Heart right ventricle (tissue), 16 donors: ENCODE measurements at places on chromosomes 3 and 15. TPM values are rescaled to one million over a fixed set of nuclear protein-coding genes. Genes with fewer than 3 reads are reported as not detected.

- DNase-seq, result peak; percentile 49
Measured at GRCh38 chr3:52845157-52845556, 10.3 kb upstream of the MUSTN1 start.

DNA sequence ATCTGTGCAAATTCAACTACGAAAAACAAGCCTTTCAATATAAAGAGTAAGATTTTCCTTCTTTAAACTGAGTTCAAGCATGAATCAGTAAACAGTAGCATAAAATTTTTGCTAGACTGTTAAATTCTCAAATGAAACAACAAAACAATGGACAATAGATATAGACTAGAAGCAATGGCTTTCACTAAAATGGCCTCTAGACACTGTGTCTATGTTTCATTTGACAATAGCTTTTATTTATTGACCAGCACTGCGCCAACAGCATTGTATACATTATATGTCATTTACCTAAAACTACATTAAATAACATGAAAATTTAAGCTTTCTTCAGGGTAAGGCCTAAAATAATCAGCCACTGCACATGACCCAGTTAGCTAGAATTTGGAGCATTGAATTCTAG lies 148.5 kb downstream of the DUT start:
- DNase-seq, result no peak

DNA sequence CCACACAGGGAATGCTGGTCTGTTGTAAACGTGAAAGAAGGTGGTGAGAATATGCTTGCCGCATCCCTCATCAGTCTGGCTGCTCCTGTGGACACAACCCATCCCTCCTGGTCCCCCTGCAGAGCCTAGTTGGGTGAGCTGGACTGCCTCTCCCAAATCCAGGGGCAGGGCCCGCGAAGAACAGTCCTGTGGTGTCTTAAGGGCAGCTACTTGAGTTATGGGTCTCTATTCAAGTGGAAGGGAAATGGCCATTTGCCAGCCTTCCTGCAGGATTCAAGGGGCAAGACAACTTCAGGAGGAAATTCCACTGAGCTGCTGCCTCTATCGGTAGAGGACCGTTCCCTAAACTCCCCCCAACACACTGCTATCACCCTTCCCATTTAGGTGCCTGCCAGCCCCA lies 98.9 kb downstream of the IQSEC1 start:
- no peak for DNase-seq

GRCh38 chr3:49992326-49992725 lies 52.4 kb downstream of the RBM6 start:
- DNase-seq, result no peak

- DNase-seq, result no peak
Measured at GRCh38 chr3:159443266-159443665, 545.4 kb upstream of the IL12A start.

GRCh38 chr15:41879321-41879845 lies 14.5 kb downstream of the SPTBN5 start:
- DNase-seq, result no peak

- peak; percentile 71 for DNase-seq
Measured at GRCh38 chr3:129211772-129212171, 28.1 kb upstream of the CNBP start.

DNA sequence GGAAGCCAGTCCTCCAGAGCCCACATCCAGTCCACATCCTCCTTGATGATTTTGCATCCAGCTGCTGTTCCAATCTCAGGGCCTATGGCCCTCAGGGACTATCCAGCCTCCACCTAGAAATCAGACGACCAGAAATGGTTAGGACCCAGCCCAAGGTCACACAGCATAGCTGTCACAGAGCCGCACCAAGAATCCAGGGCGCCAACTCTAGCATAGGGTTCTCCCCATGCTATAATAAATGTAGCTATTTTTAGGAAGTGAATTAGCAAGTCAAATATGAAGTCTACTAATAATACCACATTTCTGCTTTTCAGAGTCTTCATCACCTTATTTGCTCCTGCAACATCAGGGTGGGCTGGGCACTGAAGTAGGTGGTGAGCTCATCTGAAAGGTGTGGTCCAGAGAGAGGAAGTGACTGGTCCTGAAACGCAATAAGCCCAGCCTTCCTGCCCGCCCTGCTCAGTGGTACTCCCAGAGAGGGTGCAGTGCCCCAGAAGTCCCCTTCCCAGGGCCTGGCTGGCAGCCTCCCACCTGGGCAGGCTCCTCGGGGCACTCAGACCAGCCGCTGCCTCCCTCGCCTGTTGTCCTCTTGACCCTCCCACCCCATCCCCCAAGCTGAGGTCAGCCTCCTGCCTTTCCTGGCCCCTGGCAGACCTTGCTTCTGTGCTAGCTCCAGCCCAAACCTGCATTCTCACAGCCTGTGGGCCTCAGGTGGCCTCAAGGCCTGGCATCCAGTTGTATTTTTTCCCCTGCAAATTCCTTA lies 17.6 kb upstream of the CYP11A1 start:
- no peak for DNase-seq

DNA sequence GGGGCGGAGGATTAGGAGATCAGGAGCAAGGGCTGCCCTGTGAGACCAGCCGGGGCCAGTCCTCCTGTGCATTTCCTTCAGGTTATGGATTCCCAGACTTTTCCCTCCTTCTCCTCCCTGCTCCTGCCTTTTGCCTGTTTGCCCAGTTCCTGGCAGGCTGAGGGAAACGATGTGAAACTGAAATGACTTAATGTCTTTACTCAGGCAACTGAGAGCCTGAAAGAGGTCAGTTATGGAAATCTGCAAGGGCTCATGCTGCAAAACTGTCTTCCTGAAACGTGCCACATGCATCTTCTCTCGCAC lies 57.2 kb downstream of the MESD start:
- DNase-seq, result no peak

GRCh38 chr3:41900265-41900664 lies 61.6 kb downstream of the ULK4 start:
- no peak for DNase-seq

DNA sequence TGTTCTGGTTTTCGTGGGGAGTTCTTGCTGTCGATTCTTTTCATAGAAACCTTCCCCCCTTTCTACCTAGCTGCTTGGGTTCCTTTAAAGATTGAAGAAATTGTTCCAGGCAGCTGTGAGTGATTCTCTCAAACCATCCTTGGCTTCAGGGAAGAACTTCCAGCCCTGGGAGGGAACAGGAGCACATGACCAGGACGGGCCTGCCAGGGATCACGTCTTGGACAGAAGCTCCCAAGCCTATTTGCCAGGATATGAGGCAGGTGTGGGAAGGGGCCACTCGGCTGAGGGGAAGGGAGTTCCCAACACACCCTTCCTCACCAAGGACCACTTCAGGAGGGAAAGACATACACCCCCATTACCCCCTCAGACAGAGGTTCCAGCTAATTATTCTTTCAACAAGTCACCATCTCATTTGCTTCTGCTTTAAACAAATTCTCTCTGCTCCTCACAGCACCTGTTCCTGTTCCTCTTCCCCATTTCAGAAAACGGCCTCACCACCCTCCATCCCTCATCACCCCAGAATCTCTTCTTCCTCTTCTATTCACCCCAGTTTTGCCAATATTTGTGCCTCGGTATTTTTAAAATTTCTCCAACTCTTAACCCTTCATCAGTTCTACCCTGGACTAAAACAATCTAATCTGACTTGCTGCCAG lies 62.5 kb downstream of the WHAMM start:
- DNase-seq, result no peak

DNA sequence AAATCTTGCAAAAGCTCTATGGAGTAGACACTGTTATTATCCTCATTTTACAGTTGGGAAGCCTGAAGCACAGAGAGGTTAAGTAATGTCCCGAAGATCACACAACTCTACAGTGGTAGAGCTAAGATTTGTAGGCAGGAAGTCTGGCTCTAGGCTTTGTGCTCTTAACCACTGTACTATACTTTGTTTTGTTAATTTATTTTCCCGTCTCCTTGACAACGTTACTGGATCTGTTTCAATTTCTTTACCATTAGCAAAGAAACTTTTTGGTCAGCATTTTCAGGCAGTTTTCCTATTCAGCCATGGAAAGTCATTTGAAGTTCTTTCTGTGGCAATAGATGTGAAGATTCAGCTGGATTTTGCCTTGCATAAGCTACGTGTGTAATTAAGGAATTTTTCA lies 51.7 kb downstream of the OTOL1 start:
- DNase-seq, result no peak

DNA sequence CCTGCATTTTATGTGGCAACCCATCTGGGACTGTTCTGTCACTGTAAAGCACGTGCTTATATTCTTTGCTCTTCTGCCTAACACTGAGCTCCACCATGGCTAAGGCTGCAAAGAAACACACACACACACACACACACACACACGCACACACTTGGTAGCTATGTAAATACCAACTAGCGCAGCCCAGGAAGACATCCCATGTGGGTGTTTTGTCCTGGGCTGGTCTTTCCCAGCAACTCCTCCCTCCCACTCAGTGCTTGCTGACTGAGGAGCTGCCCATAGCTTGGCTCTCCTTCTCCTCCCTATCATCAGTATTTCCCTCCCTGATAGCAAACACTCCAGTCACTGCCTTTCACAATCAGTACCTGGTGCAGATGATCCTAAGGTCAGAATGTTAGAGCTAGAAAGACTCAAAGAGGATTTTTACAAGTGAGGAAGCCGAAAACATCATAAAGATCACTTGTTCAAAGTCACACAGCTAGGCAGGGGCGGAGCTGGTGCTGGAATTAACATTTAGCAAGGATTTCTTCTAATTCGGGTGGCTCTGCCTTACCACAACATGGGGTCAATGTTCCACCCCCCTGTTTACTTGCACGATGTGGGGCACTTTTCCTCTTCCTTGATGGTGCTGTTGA lies 377.1 kb upstream of the TBL1XR1 start:
- DNase-seq, result no peak

DNA sequence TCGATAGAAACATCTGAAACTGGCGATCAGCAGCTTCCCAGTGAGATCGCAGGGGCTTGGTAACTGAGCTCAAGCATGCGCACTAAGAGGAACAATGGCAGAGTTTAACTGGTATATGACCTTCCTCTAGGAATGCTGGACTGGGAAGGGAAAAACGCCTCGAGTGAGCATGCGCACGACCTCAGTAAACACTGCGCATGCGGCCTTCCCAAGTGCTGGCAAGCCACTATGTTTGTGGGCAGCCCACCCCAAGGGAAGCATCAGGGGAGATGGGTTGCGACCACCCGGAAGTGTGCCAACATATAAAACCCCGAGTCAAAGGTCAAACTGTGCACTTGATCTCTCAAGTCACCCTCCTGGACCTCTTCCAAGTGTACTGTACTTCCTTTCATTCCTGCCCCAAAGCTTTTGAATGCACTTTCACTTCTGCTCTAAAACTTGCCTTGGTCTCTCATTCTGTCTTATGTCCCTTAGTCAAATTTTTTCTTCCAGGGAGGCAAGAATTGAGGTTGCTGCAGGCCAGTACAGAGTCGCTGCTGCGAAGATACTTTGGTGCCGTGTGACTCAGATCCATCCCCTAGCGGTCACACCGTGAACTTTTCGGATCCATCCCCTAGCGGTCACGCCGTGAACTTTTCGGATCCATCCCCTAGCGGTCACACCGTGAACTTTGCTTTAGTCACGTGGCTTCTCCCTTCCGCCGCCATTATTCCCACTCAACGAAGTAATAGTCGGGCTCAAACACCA lies 243.3 kb downstream of the FAM43A start:
- DNase-seq, result no peak

DNA sequence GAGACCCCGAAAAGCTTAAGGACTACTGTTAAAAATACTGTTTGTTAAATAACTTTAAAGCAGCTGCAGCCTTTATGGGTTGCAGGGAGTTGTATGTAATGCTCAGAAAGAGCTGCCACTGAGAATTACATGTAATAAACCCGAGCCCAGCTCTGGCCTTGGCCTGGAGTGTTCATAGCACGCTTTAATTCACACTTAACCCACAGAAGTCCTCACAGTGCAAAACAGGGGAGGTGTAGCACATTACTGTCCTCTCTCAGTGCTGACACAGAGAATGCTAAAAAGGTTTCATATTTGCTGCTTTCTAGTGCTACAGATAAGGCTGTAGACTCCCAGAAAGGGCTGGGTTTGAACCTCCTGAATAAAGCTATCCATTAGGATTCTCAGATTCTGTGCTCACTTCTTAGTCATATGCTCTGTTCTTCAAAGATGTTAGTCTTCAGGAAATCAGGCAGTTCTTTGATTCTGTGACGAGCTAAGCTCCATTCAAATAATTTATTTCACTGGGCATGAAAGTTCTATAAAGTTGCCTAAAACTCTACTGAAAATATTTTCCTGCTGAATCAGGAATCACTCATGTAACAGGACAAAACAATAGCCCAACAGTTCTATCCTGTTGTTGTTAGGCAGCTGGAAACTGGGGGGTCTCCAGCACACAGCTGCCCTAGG lies 108.0 kb downstream of the SENP2 start:
- DNase-seq, result no peak

DNA sequence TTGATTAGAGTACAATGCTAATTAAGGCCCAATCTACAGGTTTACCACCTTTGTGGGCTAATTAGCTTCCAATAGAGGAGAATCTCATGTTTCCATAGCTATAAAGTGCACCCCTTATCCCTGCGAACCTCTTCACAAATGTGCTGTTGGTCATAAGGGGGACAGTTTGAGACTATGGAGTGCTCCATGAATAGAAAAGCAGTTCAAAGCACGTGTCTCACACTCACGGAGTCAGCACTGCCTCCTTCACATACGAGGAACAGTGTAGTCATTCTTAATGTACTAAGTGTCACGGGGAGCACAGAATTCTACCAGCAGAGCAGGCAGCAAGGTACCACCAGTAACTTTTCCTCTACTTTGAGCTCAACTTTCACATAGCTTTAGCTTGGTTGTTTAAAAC lies 62.1 kb downstream of the ETV5 start:
- no peak for DNase-seq

DNA sequence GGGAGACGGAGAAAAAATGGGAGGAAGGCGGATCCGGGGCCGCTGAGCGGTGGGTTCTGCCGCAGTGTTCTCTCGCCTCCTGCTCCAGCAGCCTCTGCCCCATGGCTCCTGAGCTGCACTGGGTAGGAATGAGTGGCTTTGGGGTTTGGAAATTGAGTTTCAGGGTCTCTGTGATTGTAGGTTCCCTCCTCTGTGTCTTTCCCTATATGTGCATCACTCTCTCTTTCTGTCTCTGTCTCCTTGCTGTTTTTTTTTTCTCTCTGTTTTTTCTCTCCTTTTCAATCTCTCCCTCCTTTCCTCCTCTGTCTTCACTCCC lies 1.9 kb downstream of the GRM7 start:
- DNase-seq, result no peak

Gene TLR9
- not detected for total RNA-seq

Gene TMEM212
- not detected for total RNA-seq

Gene LTK
- 0.44 TPM for total RNA-seq

Gene SKOR1
- 0.18 TPM for total RNA-seq

Gene TBC1D5
- 26.6 TPM for total RNA-seq

Gene CCRL2
- 2.2 TPM for total RNA-seq

Gene SEMA5B
- total RNA-seq, result 7.8 TPM

Gene ITGA11
- total RNA-seq, result 8.0 TPM
